ENCODE measurements at places on chromosomes 1 and 21. TPM values are rescaled to one million over a fixed set of nuclear protein-coding genes. Genes with fewer than 3 reads are reported as not detected.

DNA sequence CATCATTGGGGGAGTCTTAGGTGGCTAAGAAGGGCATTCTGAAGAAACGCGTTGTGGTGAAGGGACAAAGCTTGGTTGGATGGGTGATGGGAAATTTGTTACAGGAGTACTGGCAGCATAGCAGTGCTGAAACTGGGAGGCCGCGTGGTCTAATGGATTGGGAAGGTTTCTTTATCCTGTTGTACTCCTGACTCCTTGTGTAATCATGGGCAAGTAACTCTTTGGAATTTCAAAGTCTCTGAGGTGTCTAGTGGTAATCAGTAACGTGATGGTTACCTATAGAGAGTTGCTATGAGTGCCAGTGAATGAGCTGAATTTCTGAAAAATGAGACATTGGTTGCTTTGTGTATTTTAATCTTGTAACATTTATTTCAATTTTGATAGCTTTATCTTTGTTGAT, 18.5 kb downstream of the DONSON start:
- no peak for DNase-seq

DNA sequence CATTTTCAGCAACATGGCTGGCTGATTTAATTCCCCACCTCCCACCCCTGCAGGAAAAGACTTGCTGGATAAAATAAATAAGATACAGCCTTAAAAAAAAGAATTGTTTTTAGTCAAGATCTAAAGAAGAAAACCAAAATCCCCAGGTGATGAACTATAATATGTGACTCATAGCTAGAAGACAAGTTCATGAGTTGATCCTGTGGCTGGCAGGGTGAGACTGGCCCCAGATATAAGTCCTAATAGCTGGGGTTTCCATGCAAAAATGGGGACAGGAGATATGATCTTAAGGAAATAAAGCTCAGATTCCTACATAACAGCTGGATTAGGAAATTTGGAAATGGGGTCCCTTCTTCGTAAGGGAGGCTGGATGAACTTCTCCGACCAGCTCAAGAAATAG, 21.9 kb upstream of the RGSL1 start:
- no peak for DNase-seq

NPHS2 gene
- total RNA-seq, result not detected

SLC1A7 gene
- total RNA-seq, result 2.4 TPM
